ENCODE measurements at places on chromosomes 12 and 14.

DNA sequence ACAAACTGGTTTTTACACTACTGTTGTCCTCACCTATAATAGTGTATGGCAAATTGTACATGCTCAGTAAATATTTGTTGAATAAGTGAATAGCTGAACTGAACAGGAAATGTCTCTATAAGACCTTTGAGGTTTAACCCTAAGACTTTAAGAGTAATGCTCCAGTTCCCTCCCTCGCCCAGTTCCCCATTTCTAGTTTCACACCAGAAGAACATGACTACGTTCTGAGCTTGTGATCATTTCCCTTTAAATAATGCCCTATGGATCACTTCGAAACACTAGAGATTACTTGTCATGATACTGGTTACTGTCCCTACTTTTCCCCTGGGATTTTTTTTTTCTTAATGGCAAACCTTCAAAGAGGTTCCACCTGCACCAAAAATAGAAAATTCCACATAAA lies 69.3 kb downstream of the PRKD1 start:
- DNase-seq: peak; percentile 4

DNA sequence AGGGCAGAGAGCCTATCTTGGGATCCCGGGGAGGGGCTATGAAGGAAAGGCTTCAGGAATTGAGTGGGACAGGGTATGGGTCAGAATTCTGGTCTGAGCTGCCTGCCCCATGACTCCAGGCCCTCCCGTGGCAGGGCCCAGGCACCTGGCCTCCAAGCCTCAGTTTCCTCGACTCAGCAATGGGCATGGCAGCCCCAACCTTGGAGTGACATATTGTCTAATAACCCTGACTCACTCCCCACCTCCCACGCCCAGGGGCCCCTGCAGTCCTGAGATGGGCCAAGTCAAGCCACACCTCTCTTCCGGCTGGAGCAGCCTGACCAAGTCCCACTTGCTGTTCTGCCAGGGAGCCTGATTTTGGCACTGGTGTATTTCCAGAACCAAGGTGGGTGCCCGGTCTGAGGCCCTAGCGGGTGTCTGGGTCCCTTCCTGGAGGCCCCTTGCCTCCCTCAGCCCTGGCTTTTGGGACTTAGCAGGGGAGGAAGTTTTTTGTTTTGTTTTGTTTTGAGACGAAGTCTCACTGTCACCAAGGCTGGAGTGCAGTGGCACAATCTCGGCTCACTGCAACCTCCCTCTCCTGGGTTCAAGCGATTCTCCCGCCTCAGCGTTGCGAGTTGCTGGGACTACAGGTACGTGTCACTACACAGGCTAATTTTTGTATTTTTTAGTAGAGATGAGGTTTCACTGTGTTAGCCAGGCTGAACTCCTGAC lies 40.3 kb upstream of the RCOR1 start:
- DNase-seq: peak; percentile 64

- peak; percentile 45 for DNase-seq
These were observed 17.3 kb upstream of the RFLNA start for GRCh38 chr12:124277394-124278241.

GRCh38 chr12:30974746-30975500 lies 48.4 kb downstream of the TSPAN11 start:
- no peak for DNase-seq

DNA sequence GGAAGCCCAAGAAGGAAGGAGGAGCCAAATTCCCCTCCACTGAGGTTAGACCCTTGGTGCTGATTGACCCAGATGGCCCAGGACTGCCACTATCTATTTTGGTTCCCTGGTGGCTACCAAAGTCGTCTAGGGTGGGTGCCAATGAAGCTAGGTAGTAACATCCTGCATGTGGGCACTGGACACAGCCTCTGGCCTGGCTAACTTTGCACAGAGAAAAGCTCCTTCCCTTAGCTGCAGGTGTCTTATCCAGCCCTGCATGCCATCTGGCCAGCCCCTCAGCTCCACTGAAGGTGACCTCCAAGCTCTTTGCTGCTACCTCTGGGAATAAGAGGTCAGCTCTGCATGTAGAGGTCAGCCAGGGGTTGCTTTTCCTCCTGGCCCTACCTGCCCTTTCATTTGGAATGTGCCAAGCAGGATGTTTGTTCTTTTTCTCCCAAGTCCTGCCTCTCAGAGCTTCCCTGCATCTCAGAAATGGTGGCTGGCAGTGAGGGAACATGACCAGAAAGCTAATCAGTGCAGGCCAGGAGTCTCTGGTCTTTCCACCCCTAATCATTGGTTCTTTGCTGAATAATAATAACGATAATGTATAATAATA lies 34.0 kb downstream of the JDP2 start:
- DNase-seq: no peak

GRCh38 chr12:48019639-48020265 lies 15.5 kb upstream of the COL2A1 start:
- no peak for DNase-seq

DNA sequence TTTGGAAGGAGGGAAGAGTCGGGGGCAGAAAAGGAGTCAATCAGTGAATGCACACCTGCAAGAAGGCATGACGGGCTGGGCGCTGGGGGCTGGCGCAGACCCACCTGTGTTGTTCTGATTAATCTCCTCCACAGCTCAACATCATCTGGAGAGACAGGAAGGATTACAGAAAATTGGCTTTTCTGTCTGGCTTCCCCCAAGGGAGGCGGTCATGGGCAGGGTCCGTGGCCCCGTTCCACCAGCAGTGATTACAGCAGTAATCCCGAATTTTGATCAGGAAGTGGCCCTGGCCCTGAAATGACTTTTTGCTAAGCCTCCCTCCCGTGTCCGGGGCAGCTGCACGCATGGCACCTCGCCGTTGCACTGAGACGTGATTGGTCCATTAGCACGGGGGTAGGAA lies 24.4 kb upstream of the GALNT9 start:
- DNase-seq: no peak
